Suppressor macrophage treated with lipopolysaccharide for 4 hours (primary cell): ENCODE measurements at places on chromosomes 3 and 15.

- no peak for DNase-seq
Observed at GRCh38 chr3:12973827-12974226, 99.4 kb downstream of the IQSEC1 start.

- no peak for DNase-seq
Observed at GRCh38 chr3:171401432-171401831, 58.8 kb downstream of the TNIK start.

GRCh38 chr3:64608741-64609140 is 79.1 kb downstream of the ADAMTS9 start:
- no peak for DNase-seq

GRCh38 chr15:75430259-75430658 is 21.2 kb downstream of the SIN3A start:
- no peak for DNase-seq

- DNase-seq: no peak
Observed at GRCh38 chr15:81575436-81576123, 201.6 kb upstream of the TMC3 start.

- no peak for DNase-seq
Observed at GRCh38 chr15:68972201-68973065, 42.1 kb upstream of the NOX5 start.

DNA sequence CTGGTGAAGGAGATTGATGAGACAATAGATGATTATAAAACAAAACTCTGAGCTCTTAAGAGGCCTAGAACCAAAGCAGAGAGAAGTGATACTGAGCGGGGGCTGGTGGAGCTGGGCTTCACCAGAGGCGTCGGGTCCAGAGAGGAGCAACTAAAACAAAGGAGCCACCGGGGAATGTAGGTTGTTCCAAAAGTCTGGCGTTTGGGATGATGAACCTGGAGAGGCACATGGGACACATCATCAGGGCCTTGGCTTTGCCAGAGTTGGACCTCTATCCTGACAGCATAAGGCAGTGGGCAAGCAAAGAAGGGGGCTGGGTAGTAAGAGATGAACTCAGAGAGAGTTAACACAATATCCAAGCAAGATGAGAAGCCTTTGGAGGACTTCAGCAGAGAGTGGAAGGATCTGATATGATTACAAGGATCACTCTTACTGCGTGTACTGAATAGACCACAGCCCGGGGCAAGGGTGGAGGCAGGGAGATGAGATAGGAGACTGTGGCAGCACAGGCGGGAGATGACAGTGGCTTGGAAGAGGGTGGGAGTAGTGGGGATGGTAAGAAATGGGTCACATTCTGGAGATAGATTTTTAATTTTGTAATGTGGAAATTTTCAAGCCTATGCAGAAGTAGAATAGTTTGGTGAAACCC is 36.0 kb upstream of the RASA2 start:
- no peak for DNase-seq

DNA sequence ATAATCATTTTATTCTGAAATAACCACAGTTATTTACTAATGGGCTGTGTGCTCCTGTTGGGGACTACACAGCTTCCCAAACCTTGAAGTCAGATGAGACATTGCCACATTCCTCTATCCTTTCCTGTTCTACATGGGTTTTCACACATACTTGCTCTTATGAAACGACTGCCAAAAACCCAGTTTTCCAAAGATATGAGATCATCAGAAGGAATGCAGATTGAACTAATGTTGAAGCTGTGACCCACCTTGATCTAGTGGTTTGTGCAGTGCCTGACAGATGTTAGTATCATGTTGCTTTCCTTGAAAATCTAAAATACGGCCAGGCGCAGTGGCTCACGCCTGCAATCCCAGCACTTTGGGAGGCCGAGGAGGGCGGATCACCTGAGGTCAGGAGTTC is 144.6 kb downstream of the VGLL4 start:
- DNase-seq: peak; percentile 9

DNA sequence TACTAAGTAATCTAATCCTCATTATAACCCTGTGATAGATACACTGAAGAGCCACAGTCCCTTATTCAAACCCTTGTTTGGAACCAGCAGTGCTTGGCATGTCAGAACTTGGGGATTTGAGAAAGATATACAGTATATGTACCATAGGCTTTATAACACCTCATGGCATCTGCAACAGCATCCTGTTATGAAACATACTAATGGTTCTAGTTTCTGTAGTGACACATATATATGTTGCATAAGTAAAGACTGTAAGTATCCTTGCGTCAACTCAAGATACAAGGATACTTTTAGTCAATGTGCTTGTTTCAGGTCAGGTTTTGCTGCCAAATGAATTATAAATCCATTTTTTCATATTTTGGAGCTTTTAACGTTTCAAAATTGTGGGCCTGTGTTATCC is 58.5 kb downstream of the CCNL1 start:
- DNase-seq: peak; percentile 73

DNA sequence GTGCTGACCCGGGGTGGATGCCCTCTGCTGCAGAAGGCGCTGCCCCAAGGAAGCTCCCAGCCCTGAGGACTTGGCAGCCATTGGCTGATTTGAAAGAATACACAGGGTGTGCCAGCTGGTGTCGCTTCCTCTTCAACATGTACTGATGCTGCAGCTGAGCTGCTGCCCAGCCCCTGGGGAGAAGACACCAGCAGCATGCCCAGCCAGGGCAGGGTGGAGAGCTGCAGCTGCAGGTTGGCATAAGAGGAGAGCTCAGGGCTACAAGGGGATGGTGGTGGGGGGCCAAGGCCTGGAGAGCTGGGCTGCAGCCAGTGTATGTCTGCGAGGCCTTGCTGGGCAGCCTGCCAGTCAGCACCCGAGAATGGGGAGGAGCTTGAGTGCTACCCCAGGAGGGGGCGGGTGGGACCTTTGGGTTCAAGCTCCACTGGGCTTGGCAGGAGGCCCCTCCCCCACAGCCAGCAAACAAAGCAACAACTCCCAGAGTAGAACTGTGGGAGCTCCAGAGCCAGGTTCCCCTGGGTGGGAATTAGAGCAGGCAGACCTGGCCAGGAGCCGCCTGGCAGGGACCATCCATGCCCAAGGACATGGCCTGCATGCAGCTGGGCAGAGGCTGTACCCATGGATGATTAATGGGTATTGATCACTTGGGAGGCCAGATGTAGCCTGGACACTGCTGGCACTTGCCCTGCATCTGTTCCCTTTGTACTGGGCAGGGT is 9.2 kb upstream of the SEMA4B start:
- peak; percentile 59 for DNase-seq

GRCh38 chr3:4222574-4223175 is 80.5 kb upstream of the SETMAR start:
- peak; percentile 28 for DNase-seq
